Activated naive CD8-positive, alpha-beta T cell treated with anti-CD3 and anti-CD28 coated beads, Interleukin-2, amount 10 ng/mL, durations not matched to agents 7 days and 5 days (primary cell): ENCODE measurements at places on chromosomes 2 and 18. TPM values are rescaled to one million over a fixed set of nuclear protein-coding genes. Genes with fewer than 3 reads are reported as not detected.

DNA sequence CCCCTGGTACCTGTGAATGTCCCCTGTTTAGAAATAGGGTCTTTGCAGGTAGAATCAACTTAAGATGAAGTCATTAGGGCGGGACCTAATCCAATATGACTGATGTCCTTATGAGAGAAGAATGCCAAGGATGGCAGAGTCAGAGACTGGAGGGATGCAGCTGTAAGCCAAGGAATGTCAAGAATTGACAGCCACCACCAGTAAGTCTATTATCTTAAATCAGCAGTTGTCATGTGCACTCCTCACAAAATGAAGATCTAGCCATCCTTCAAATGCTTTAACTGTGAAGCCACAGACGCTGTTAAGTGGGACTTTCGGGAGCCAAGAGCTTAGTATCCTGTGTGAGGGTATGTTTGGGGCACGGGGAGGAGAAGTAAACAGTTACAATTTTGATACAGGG is 83.2 kb downstream of the ITGA4 start:
- no peak for DNase-seq

- no peak for DNase-seq
Measured at GRCh38 chr18:40985436-40985835, 969.6 kb upstream of the PIK3C3 start.

DNA sequence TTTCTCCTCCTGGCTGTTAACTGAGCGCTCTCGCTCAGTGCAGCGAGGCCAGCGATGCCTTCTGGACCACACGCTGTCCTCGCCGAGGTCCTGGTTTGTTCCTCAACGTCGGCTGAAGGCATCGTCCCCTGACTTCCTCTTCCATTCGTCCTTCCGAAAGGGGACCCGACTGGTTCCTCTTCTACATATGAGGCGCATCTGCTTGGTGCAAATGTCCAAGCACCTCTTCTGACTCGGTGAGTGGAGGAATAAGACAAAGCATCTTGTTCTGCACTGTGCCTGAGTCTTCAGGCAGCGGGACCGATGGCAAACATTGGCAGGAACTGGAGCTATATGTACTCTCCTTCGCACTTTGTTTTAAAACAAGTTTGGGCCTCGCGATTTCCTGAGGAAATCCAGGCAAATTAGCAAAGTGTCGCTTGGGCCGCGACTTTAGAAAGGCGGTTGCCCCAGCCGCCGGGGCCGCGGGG is 621 bp upstream of the KCNS3 start:
- no peak for DNase-seq

- no peak for DNase-seq
Measured at GRCh38 chr18:50606609-50607008, 46.7 kb downstream of the MAPK4 start.

DNA sequence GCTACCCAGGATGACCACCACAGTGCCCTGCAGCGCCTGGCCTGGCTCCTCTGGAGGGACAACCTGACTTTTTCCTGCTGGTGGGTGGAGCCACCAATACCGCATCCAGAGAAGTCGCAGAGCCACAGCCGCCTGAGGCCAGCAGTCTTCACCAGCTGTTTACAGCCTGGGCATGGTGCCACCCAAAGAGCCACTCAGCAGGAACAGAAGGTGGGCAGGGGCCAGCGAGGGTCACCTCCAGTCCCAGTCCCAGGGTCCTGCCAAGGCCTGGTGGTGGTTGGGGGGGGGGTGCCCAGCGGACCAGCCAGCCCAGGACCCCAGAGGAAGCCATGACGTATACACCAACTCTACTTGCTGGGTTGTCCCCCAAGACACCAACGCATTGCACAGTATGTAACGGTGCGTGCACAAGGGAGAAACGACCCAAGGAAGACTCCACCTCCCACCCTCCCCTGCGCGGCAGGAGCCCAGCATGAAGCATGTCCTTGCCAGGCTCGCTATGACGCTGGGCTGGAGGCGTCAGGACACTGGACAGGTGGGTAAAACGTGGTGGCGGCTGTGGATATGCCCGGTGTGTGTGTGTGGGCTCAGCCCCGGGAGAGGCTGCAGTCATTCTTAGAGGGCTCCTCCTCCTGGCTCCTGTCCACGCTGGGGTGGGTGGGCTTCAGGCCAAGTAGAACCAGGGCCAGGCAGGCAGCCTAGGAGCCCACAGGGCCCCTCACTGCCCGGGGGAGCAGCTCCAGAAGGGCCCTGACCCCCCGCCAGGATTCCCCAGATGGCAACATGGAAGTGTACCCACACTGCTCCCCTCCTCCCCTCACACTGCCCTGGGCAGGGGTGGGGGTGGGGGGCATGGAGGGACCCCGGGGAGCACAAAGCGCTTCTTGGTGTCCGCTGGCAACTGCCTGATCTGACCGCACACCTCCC is 49.3 kb downstream of the HS6ST1 start:
- no peak for DNase-seq

Gene CDH19
- not detected for total RNA-seq

Gene SKOR2
- not detected for total RNA-seq

Gene CIB4
- not detected for total RNA-seq
